ENCODE measurements at places on chromosomes 7 and 10.

DNA sequence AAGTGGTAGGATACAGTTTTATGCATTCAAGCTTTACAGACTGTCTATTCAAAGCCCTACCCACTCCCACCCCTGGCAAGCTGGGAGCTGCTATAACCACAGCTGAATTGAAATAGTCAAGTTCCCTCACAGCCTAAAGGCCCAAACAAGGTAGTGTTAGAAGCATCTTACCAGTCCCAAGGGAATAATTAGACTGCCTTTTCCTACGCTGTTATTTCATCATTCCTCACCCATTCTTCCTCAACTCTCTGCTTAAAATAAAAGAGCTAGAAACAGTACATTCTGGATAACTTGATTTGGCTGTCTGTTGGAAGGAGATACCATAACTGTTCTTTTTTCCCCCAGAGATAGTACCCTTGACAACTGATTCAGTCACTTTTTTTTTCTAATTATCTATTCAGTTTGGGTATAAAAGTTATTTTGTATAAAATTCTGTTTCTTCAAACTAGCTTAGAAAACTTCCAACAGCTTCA, 54.0 kb downstream of the RAPGEF5 start:
- DNase-seq, result no peak

DNA sequence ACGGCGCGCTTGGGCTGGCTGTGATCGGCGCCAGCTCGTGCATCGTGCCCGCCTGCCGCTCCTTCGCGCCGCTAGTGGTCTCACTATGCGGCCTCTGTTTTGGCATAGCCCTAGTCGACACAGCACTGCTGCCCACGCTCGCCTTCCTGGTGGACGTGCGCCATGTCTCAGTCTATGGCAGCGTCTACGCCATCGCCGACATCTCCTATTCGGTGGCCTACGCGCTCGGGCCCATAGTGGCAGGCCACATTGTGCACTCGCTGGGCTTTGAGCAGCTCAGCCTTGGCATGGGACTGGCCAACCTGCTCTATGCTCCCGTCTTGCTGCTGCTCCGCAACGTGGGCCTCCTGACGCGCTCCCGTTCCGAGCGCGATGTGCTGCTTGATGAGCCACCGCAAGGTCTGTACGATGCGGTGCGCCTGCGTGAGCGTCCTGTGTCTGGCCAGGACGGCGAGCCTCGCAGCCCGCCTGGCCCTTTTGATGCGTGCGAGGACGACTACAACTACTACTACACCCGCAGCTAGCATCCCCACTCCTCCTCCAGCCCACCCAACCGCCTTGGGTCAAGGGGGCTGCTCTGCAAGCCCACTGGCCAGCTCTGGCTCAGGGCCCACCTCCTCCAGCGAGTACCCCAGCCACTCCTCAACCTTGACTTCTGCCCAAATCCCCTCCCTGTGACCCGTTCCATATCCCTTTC, 1.9 kb downstream of the SLC18A3 start:
- DNase-seq, result peak; percentile 11

DNA sequence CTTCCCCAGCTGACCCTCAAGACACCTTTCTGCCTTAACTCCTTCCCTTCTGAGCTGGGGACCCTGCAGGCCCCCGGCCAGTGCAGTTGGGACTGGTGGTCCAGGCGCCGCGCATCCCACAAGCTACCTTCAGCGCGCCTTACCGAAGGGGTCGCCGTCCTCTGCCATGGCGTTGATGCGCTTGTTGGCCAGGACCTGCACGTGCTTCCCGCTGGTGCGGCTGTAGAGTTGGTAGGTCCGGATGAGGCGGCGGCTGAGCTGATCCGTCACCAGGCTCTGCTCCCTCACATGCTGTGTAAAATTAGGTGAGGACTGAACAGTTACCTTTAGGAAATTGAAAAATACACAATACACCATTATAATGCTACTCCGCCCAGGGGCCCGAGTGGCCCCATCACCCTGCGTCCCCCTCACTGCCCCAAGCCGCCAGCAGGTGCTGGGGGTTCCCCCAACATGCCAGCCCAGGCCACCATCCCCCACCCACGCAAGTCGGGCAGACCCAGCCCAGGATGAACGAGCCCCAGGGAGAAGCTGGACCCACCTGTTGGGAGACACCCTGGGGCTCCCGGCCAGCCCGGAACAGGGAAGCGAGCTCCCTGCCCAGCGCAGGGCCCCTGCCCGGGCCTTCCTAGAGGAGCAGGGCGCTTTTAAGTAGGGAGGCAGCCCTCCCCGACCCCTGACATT, 1.2 kb downstream of the FGF8 start:
- no peak for DNase-seq

DNA sequence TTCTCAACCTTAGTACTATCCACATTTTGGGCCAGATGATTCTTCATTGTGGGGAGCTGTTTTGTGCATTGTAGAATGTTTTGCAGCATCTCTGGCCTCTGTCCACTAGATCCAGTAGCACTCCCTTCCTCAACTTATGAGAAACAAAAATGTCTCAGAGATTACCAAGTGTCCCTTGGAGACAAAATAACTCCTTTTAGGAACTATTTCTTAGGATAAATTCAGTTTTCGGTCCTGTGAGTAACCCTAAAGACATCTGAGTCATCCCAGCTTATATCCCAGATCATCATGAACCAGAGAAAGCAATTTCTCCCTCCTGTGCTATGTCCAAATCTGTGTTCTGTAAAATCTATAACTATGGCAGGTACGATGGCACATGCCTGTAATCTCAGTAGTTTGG, 266.6 kb upstream of the PHYHIPL start:
- DNase-seq, result no peak
